ENCODE measurements at places on chromosomes 16 and 17.

GRCh38 chr16:47865337-47865855 is 290.4 kb downstream of the ABCC12 start:
- DNase-seq, result no peak

GRCh38 chr17:59373882-59374495 is 42.5 kb downstream of the YPEL2 start:
- DNase-seq, result peak; percentile 78

- no peak for DNase-seq
Measured at GRCh38 chr17:5610956-5611355, 26.6 kb upstream of the NLRP1 start.

DNA sequence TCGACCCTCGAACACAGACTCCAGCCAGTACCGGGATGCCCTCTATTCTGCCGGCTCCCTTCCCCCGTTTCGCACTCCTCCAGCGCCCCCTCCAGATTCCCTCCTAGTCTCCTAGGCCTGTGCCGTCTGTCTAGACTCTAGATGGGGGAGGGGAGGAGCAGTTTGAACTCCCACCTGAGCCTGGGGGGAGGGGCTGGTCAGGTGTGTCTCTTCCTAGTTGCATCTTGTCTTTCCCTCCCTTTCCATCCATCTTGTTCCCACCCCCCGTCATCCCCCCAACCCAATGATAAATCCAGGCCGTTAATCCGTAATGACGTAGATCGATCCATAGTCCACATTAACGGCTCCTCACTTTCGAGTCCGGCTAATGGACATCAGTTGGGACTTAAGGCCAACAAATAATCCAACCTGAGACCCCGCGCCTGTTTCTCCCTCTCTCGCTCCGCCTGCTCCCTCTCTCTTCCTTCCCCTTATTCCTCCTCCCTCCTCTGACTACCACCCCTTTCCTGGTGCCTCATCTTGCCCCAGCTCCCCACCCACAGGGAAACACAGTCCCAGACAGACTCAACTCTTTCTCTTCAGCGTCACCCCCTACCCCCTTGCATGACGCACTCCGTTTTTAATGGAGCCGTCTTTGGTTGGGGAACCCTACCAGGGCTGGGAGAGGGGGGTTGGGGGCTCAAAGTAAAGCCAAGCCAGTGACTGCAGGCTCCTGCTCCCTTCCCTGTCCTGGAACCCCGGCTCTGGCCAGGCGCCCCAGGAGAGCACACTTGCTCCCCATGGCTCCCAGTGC is 3.4 kb upstream of the HOXB5 start:
- DNase-seq, result peak; percentile 75

GRCh38 chr17:79557276-79558090 is 53.4 kb downstream of the RBFOX3 start:
- peak; percentile 50 for DNase-seq

DNA sequence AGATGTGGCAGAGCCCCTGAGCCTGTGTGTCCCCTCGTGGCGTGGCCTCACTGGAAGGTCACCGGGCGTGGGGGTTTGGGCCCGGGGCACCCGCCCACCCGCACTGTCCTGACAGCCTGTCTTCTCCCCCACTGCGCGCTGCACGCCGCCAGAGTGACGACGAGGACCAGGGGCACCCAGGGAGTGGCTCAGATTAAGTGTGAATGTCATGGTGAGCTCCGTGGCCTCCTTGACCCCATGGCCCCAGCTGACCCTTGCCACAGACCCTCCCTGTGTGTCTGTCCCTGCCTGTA is 15.1 kb downstream of the PRSS27 start:
- DNase-seq, result no peak

DNA sequence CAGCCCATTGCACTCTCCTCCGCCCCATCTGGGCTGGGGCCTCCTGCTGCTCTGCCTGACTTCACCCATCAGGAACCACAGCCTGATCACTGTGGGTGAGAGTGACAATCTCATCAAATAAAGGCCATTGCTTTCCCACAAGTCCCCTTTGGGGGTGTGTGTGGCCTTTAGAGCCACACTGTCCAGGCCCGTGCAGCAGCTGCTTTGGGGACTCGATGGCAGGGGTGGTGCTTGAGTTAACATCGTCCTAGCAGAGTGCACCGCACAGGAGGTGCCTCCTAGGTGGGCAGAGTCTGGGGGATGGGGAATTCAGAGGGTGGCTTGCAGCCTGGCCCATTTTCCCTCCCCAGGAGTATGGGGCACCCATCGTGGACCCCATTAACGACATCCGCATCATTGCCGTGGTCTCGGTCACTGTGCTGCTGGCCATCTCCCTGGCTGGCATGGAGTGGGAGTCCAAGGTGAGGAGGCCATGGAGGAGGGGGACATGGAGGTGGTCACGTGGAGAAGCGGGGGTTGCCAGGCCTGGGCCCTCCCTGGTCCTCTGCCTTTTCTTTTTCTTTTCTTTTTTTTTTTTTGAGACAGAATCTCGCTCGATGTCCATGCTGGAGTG is 5.4 kb downstream of the SLC12A3 start:
- DNase-seq, result no peak

DNA sequence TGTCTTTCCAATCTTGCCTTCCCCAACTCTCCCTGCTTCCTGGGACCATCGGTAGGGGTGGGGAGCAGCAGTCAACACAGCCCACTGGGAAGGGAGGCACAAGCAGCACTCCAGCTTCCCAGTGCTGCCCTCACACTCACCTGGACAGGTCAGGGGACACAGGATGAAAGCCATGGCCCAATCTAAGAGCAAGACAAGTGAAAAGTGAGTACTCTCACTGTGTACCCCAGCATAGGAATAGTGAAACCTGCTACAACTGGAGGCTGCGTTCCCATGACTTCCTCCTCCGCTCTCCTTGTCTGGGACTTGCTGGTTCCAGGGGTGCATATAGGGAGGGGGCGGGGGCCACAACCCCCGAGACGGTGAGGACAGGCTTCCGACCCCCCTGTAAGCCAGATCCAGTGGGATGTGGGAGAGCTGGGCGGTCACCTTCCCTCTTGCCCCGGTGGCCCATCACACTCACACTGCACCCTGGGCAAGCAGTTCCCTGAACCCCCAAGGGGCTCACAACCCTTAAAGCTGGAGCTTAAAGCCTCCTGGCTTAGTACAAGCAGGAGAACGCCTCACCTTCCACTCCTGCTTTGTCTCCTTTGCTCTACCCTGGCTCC is 29.5 kb upstream of the SLC25A19 start:
- no peak for DNase-seq

- DNase-seq, result peak; percentile 94
Measured at GRCh38 chr16:67191995-67192681, at the start of gene E2F4. Gene E2F4, plus strand, starts transcription at chr16:67192155. Its CDS starts 73 bp downstream, at chr16:67192228.

- DNase-seq, result no peak
Measured at GRCh38 chr17:51491416-51491815, 231.1 kb downstream of the UTP18 start.

DNA sequence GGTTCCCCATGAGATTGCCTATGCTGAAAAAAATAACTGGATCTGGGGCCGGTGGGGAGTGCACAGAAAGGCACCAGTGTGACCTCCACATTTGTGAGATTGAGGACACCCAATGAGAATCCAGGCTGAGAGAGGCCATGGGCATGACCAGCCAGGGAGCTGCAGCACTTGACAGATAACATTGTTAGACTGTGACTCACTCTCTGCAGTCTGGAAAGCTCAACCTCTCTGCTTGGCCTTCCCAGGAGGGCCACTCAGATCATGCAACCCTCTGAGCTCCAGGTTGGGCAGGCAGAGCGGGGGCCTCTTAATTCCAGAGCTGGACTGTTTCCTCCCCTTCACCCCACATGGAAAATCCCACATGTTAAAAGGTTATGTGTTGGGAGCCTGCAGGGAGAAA is 30.1 kb downstream of the FZD2 start:
- no peak for DNase-seq

DNA sequence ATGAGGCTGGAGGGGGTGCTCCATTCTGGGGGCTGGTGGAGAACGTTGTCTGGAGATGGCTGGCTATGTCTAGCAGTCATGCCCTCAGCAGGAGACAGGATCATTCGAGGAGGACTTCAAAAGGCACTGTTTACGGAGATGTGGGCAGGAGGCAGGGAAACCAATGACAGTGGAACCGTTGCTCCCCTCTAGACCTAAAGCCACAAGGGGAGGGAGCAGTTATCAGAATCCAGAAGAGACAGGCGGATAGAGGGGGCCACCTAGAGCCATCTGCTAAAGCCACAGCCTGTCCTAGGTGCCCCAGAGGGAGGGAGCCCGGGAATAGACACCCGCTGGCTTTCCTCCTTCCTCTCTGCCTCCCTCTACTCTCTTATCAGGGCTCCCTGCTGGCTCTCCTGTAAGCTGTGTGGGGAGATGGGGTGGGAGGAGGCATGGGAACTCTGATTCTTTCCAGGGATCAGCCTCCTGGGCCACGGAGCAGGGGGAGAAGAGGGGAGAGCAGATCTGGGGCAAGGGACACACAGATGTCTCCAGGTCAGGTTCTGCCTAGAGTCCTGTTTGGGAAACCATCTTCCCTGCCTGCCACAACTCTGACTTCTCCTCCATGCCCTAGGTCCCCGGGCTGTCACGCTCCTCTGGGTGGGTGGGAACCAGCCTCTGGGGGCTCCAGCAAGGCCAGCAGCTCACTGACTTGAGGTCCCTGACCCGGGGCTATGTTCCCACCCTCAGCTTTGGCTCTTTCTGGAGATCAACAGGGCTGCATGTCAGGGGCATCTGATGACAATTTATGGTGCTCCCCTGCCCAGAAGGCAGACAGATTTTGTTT is 42.3 kb downstream of the IRX3 start:
- DNase-seq, result no peak

- DNase-seq, result no peak
Measured at GRCh38 chr17:36188891-36189306, 7.7 kb downstream of the CCL3L1 start.

DNA sequence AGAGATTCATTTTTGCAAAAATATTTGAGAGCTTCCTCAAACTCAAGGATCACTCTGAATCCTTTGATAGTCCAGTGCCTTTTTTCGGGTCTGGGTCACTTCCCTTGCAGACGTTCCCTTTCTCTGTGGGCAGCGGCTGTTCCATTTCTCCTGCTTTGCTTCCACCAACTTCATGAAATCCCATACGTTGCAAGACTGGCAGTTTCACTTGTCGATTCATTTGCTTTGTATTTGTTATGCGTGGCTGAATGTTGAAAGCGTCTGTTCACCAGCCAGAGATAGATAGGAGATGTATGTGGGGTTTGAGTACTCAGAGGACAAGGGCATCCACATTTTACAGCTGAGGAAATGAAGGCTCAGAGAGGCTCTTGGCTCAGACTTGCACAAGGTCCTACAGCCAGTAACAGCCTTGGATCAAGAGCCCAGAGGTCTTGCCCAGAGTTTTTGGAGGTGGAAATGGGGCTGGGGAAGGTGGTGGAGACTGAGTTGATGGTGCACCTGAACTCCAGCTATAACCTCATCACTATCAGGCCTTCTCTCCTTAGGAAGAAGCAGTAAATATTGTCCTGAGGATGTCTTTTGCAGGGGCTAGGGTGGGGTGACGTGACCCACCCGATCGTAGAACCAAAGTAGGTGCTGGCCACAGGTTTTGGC is 1.3 kb upstream of the CCDC102A start:
- no peak for DNase-seq

GRCh38 chr16:48318630-48319029 is 66.6 kb downstream of the SIAH1 start:
- no peak for DNase-seq

DNA sequence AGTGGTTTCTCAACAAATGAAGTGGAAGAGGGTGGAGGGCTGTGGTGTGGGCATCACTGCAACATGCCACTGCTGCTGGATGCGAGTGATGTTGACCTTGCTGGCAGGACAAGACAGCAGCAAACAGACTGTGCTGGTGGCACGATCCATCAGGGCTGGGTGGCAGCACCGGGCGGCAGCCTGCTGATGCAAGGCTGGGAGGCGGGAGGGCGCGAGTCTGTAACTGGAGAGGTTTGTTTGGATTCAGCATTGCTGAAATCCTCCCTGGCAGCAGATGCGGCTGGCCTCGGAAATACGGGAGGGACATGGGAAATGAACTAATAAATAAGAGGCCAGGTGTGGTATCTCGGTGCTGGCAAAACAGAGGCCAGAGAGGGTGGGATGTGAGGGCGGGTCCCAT is 224.2 kb downstream of the ENGASE start:
- DNase-seq, result no peak

GRCh38 chr17:40900809-40901356 is 15.8 kb upstream of the KRT20 start:
- DNase-seq, result no peak

GRCh38 chr16:35463358-35463757 is 2003.9 kb downstream of the TP53TG3F start:
- no peak for DNase-seq

DNA sequence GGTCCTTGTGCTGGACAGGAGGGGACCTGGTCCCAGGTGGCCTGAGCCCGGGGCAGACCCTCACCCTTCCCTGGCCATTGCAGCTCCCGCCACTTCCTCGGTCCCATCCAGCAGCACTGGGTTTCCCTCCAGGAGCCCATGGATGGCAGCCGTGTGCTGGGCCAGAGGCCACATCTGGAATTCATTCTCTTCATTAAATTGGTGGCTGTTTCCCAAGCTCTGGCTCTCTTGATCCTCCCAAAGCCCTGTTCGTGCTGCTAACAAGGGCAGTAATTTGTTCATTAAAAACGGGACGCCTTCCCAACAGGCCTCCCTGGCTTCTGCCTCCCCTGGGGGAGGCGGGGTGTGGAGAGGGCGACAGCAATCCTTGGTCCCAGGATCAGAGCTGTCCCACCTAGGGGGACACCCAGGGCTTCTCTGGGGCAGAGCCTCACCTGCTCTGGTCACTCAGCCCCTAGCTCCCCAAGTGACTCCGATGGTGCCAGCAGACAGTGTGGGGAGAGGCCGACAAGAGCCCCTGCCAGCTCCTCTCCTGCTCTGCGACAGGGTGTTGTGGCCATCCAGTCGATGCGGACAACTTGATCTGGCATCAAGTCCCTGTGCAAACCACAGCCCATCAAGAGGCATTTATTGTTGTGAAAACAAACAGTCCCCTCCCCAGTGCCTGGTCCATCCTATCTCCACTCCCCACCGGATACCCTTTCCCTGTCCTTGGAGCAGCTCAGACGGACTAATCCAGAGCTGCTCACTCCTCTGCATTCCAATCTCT is 44.0 kb downstream of the SDK2 start:
- DNase-seq, result no peak

Measured in sigmoid colon (tissue), 7 donors.